ENCODE measurements at places on chromosomes 12 and 14.

- no peak for DNase-seq
These were observed 6.8 kb downstream of the RIN3 start for GRCh38 chr14:92520102-92521057.

- no peak for DNase-seq
These were observed 74.7 kb downstream of the LLPH start for GRCh38 chr12:66055837-66056319.

DNA sequence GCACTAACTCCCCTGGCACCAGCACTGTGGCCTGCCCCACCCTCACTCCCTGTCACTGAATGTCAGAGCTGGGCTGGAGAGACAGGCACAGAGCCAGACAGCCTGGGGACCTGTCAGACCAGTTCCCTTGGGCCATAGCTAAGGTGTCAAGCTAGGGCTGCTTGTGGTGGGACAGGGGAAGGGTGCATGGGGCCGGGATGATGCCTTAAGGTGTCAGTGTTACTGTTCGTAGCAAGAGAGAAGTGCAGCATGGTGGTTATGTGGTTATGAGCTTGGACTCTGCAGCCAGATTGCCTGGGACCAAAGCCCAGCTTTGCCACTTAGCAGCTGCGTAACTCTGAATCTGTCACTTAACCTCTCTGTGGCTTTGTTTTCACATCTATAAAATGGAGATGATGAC, 3.8 kb downstream of the RAPGEF3 start:
- DNase-seq: no peak

- no peak for DNase-seq
These were observed 425.2 kb downstream of the ADAMTS20 start for GRCh38 chr12:43126652-43127375.

- no peak for DNase-seq
These were observed 4.9 kb upstream of the KIF26A start for GRCh38 chr14:104133496-104133895.

GRCh38 chr14:92570674-92571262, 57.2 kb downstream of the RIN3 start:
- DNase-seq: no peak

DNA sequence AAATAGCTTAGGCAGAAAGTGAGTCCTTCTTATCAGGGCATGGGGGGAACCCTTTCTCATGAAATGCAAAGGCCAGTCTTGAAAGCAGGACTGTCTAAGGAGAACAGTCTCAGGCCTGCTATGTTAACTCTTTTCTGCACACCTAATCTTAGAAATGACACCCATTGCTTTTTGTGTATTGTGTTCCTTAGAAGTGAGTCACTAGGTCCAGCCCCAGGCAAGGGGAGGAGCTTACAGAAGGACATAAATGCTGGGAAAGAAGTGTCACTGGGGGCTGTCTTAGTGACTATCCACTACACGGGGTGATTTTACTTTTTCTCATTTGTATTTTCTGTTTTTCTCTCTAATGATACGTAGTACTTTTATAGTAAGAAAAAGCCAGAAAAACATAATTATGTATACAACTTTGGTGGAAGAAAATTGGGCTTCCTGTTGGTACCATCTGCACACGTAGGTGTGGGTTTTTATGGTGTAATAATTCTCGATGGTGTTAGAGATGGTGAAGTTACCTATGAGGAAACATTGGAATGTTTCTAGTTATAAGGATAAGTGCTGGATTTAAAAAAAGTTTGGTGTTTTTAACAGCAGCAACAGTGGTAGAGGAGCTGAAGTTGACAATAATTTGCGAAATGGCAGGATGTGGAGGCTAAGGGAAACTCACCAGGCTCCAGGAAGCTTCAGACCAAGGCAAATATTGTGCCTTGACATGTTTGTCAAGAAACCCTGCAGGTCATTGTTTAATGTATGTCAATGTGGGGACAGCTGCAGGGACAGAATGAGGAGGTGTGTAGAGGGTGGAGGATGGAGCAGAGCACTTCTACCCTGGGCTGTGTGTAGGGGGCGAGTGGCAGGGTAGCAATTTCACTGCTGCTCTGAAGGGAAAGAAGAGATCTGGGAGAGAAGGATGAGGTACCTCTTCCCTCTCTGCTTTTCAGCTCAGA, 214.9 kb downstream of the KTN1 start:
- no peak for DNase-seq

GRCh38 chr12:104865080-104865479, 93.0 kb downstream of the SLC41A2 start:
- DNase-seq: no peak

- no peak for DNase-seq
These were observed 83.8 kb upstream of the NRXN3 start for GRCh38 chr14:78086342-78086741.

All from activated CD8-positive, alpha-beta memory T cell treated with anti-CD3 and anti-CD28 coated beads, Interleukin-2, amount 50 U/mL, for 4 hours (primary cell).